Activated CD4-positive, alpha-beta T cell treated with anti-CD3 and anti-CD28 coated beads, Interleukin-2, Interleukin-4, amounts not matched to agents 100 ng/mL and 50 ng/mL, durations not matched to agents 16 hours and 8 hours (primary cell): ENCODE measurements at places on chromosomes 2 and 18.

DNA sequence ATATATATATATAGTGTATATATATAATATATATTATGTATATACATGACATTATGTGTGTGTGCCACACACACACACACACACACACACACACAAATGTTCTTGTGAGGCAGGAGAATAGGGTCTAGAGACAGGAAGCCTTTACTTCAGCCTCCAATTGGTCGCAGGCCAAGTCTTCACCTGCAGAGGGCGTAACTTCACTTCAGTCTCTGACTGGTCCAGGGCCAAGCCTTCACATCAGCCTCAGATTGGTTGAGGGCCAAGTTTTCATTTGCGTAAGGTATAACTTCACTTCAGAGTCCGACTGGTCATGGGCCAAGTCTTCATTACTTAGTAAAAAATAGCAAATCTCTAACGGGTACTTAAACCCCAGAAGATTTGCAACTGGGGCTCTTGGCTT, 13.2 kb upstream of the SS18 start:
- peak; percentile 36 for DNase-seq

GRCh38 chr2:29459445-29460179, 344.4 kb downstream of the CLIP4 start:
- DNase-seq, result no peak

DNA sequence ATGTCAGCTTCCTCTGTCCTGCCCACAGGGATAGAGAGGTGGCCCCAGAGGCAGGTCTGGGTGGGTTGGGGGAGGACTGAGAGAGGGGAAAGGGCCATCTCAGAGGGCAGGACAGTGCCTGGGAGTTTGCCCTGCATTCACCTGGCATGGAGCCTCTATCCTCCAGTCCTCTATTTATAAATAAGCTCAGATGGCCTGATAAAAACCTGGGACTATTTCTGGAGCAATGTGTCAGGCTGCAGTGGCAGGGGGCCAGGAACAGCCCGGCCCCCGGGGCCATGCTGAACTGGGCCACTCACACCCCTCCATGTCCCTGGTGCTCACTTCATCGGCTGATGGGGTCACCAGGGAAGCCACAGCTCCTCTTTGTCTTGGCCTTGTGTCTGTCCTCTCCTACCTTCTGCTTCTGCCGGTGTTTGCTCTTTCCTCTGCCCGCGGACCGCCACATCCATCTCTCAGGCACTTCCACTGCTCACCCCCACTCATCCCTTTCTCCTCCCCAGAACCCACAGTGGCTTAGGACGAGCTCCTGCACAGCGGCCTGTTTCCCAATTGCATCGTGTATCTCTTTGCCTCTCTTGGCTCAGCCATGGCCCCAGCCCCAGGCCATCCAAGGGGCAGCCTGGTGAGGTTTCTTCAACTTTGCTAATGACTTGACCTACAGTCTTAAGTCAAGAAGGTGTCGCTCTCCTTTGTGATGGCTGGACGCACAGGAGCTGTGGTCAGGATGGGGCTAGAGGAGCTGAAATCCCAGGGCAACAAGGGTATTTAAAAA, 38.8 kb downstream of the SCTR start:
- no peak for DNase-seq

DNA sequence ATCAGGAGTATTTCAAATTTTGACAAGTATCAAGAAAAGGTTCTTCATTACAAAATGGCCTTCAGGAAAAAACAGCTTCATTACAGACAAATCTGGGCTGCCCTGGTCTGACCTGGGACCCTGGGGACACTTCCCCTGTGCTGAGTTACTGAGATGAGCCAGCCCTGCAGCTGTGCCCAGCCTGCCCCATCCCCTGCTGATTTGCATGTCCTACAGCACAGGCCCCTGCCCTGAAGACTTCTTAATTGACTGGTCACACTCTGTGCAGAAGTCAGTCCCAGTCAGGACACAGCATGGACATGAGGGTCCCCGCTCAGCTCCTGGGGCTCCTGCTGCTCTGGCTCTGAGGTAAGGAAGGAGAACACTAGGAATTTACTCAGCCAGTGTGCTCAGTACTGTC, 235.1 kb downstream of the ANKRD36B start:
- DNase-seq, result no peak

DNA sequence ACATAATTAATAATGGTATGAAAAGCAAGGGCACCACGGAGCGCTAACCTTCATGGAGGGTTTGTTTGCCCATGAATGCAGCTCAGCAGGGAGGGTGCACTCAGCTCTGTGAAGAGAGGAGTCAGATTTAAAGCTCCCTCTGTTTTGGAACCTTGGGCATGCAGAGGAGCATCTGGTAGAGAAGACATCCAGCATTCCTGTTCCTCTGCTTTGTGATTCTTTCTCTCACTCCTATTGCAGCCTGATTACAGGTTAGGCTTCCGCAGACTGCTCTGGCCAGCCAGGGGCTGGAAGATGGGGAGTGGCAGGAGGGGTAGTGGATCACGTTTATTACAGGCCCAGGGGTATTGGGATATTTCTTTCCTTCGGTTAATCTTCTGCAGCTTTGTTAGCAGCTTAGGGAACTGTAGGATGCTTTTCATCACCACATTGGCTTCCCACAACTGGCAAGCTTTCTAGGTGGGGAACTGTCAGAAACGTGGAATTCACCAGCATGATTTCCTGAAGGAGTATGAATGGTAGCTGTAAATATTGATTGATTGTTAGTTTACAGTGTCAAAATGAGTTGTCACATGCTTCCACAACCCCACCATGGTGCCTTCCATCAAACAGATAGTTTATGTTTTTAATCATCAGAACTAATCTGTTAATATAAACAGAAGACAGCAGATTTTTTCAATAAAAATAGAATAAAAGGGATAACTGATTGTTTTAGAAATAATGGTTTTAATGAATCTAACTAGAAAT, 201.1 kb downstream of the VAPA start:
- no peak for DNase-seq

- DNase-seq, result no peak
Measured at GRCh38 chr2:10374362-10374943, 71.7 kb downstream of the HPCAL1 start.
